ENCODE measurements at places on chromosomes 5 and 9.

DNA sequence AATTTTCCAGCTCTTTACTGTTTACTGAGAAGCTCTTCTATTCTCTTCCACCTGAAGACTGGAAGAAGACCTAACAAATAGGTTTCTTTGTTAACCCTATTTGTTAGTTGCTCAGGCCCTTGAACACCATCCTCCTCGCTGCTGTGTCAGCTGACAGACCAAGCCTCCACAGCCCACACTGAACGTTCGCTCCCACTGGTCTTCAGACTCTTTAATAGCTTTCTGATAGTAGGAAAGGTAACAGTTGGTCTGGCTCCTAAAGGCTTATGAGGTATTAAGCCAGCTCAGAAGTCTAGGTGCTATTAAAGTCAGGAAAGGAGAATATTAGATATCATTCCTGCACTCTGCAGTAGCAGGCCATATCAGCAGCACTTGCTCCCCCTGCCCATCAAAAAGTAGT is 23.3 kb upstream of the F2R start:
- no peak for DNase-seq

- no peak for DNase-seq
These were observed 409.2 kb downstream of the BNC2 start for GRCh38 chr9:16461137-16461840.

DNA sequence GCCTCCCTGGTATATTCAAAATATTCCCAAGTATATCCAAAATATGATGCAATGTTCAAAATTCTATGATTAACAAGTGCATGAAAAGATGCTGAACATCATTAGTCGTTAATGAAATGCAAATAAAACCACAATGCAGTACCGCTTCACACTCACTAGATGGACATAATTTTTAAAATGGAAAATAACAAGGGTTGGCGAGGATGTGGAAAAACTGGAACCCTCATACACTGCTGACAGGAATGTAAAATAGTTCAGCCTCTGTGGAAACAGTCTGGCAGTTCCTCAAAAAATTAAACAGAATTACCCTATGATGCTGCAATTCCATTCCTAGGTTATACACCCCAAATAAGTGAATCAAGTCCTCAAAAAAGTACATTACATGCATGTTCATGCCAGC is 36.1 kb upstream of the MYOT start:
- DNase-seq = no peak

DNA sequence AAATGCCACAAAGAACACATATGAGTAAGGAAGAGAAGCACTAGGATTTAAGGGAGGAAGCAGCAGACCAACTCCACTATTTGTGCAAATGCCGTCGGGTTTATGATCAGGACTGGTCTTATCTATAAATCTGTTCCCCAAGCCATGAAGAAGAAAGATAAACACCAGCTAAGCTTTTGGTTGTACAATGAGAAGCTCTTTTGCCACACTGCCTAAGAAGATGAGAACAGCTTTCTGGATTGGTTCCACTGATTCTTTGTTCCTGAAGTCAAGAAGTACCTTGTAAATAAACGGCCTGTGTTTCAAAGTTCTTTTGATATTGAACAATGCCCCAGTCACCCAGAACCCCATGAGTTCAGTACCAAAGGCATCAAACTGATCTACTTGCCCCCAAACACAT is 93.9 kb downstream of the RFX3 start:
- DNase-seq = no peak

GRCh38 chr5:66981266-66982055 is 215.1 kb downstream of the CD180 start:
- DNase-seq = no peak

DNA sequence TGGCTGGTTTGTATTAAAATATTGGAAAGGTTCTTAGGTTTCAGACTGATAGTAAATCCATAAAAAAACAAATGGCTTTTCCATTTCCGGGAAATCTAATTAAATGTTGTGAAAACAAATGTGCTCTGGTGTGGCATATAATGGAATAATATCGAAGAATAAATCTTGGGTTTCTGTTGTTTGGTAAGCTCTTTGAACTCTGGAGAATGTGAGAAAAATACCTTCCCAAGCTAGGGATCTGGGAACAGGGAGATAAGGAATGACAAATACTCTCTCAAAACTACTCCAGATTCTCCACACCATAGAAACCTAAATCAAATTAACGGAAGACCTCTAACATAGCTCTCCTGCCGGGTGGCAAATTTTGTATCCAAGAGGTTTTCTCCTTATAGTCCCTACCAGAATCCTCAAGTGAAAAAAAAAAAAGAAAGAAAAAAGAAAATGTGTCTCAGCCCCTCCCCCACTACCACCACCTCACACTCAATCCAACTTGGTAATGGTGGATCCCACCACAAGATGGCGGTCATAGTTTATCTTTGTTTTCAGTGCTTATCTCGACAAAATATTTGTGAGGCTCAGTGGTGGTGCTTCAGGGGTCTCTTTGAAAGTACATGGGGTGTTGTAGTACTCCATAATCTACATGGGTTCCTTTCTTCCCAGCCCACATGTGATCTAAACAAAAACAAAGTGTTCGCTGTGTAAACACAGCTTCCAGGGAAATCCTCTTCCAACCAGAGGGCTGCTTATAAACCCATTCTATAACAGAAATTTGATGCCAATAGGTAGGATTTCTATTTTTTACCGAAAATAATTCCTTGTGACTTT is 54.5 kb upstream of the FST start:
- DNase-seq = no peak

DNA sequence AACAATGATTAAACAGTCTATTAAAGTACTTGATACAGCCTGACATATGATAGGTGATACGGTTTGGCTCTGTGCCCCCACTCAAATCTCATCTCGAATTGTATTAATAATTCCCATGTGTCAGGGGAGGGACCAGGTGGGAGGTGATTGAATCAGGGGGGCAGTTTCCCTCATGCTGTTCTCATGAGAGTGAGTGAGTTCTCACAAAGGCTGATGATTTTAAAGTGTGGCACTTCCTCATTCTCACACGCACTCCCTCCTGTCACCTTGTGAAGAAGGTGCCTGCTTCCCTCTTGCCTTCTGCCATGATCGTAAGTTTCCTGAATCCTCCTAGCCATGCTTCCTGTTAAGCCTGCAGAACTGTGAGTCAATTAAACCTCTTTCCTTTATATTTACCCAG is 40.1 kb upstream of the TARS1 start:
- no peak for DNase-seq

DNA sequence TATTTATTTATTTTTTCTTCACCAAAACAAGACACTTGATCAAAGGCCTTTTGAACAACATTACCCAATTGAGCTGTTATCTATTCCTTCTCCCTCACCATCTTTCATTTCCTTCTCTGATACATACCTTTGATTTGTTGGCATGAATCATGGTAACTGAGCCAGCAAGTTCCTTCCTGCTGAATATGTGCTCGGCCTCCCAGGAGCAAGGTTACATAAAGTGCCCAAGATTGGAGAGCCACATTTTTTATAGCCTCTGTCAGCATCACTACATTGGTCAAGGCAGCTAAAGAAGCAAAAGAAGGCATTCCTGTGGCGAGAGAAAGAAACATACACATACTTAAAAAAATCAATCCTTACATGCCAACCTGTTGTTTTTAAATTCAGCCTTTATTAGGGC is 369.6 kb downstream of the CYLC2 start:
- no peak for DNase-seq

All from activated CD8-positive, alpha-beta memory T cell treated with anti-CD3 and anti-CD28 coated beads, Interleukin-2, amount 50 U/mL, for 48 hours (primary cell).